ENCODE measurements at places on chromosomes 11 and 22.
A peak's percentile ranks its signal among the peaks of the same experiment; 100 is the strongest.

DNA sequence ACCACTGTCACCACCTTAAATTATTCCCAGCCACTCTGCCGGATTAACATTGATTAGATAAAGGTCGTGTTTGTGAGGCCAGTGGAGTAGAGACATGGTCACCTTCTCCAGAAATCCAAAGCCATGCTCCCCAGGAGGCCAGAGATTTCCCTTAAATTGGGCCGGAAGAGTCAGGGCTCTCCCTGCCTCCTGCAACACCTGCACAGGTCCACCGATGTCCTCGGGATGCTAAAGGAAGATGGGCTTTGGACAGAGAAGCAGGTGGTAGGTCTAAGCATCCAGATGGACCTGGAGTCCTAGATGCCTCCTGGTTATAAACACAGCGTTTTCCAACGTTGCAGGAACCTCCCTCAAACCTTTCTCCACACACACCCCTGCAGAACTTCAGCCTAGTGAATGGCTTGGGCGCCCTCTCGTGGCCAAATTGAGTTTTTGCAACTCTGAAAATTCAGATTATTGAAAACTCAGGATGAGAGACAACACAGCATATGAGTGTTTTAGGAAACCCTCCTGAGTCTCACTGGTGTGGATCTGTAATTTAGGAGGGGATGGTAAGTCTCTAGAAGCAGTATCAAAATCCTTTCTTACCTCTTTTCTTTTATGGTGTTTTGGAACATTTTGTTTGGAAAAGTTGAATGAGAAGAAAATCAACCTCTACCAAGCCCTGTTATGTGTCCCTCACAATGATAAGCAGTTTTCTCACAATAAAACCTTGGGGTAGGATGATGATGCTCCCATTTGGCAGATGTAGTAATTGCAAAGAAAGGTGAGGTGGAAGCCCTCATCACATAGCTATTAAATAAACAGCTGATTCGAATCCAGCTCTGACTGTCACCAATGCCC, 109.6 kb downstream of the RRAS2 start:
- DNase-seq: peak; percentile 37

DNA sequence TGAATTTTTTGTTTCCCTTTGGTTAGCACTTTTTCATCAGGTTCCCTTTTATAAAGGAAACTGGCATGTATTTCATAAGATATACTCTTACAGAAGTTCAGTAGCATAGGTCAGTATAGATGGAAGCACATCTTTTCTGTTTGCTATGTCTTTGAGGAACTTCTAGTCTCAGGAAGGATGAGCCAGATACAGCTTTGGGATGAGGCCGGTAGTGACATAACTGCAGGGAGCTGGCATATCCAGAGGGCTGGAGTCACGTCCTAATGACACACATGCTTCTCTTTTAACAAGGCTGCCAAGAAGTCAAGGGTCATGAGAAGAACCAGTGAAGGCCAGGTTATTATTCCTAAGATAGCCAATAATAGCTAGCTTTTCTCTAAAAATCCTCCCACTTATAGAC, 33.3 kb upstream of the ADSL start:
- no peak for DNase-seq

- peak; percentile 95 for DNase-seq
Observed at GRCh38 chr22:39519681-39520225, 609 bp upstream of the ATF4 start.

- no peak for DNase-seq
Observed at GRCh38 chr11:73327812-73328364, 19.8 kb downstream of the ARHGEF17 start.

DNA sequence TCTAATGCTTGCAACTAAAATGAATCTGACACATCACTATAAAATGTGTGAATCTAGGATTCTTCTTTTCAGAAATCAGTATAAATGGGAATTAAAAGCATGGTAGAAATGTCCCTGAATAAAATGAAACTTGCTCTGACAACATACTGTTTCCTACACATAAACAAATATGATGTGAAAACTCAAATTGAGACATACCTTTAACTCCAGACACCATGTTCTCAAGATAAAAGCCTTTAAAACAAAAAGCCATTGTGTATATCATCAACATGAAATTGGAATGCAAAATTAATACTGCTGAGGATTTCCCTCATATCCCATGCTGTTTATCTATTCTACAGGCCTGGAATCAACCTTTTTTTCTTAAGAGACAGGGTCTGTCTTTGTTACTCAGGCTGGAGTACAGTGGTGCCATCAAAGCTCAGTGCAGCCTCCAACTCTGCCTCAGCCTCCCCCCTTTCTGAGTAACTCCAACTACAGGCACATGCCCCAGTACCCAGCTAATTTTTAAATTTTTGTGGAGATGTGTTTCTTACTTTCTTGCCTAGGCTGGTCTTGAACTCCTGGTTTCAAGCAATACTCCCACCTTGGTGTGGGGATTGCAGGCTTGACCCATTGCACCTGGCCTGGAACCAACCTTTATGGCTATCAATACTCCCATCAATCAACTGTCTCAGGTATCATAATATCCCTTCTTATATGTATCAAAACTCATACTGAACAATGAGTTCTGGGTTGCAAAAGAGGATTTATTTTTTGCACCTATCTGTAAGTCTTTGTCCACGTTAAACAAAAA, 6.7 kb downstream of the TAF1D start:
- DNase-seq: no peak

- DNase-seq: no peak
Observed at GRCh38 chr11:17649261-17649660, 70.1 kb upstream of the MYOD1 start.

DNA sequence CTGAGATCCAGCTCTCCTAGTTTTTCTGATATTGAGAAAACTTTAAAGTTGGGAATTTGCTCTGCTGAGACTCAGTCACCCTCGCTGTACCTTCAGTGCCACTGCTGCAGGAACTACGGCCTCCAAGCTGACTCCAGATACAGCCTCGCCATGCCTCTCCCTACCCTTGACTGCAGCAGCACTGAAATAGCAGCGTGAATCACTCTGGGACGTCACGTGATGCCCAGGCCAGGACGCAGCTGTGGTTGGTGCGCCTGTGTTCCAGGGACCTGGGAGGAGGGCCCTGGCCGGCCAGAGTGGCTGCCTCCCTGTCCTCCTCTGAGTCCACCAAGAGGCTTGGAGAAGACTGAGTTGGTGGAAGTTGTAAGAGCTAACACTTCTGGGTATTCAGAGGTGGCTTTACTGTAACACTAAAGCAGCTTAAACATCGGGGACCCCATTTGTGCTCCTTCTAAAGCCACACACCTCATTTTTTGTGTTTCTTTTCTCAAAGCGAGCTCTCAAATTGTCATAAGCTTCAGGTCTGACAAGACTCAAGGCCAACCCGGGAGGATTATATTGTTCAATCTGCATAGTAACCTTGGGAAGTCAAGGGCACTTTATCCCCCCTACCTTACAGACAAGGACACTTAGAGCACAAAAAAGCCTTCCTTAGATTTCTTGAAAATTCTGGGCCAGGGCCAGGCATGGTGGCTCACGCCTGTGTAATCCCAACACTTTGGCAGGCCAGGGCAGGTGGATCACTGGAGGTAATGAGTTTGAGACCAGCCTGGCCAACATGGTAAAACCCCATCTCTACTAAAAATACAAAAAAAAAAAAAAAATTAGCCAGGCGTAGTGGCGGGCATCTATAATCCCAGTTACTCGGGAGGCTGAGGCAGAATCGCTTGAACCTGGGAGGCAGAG, 4.2 kb upstream of the STIP1 start:
- DNase-seq: no peak

DNA sequence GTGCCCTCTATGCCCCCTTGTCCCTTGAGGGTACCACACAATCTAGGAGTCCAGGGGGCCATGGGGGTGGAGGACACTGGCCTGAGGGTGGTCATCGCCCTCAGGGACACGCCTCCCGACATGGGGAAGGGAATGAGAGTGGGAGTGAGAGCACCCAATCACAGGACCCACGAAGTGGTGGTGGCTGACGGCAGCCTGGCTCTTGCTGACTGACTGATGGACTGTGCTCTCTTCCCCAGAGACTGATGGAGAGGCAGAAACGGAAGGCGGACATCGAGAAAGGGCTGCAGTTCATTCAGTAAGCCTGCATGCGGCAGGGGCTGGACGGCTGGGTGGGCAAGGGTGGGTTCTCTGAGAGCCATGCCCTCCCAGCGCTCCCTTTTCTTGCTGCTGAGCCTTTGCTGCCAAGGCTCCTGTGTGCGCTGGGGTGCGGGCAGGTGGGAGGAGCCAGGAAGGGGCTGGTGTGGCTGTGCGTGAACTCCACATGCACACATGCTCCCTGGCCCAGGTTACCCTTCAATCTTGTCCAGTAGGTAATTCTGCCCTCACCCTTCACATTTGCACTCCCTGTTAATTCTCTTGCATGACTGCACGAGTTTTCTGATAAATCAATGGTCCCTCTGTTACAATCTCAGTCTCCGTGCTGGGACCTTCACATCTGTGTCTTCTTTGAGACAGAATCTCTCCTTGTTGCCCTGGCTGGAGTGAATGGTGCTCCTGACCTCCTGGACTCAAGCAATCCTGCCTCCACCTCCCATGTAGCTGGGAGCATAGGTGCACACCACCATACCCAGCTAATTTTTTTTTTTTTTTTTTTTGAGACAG, 19.3 kb downstream of the ZC3H7B start:
- no peak for DNase-seq

DNA sequence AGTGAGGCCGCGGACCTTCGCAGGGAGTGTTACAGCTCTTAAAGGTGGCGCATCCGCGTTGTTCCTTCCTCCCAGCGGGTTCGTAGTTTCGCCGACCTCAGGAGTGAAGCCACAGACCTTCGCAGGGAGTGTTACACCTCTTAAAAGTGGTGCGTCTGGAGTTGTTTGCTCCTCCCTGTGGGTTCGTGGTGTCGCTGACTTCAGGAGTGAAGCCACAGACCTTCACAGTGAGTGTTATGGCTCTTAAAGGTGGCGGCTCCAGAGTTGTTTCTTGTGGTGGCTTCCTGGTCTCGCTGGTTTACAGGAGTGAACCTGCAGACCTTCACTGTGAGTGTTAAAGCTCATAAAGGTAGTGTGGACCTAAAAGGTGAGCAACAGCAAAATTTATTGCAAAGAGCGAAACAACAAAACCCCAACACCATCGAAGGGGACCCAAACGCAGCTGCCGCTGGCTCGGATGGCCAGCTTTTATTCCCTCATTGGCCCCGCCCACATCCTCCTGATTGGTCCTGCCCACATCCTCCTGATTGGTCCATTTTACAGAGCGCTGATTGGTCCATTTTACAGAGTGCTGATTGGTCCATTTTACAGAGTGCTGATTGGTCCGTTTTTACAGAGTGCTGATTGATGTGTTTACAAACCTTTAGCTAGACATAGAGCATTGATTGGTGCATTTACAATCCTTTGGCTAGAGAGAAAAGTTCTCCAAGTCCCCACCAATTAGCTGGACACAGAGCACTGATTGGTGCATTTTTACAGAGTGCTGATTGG, 1.2 kb upstream of the TMEM45B start:
- peak; percentile 64 for DNase-seq

DNA sequence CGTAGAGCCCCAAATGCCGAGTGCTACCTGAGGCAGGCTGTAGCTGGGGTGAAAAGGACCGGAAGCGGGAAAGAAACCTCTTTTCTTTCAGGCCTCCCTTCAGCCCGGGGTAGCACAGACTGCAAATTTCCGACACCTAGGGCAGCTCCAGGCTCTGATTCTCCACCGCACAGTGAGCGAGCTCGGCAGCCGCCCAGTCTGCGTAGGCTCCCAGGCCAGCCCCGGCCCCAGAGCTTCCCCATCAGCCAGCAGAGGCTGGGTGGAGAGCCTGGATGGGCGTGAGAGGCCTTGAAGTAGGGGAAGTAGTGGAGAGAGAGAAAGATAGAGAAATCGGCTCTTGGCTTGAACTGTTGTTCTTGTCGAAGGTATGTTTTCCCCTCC, 9.3 kb upstream of the PAX6 start:
- DNase-seq: no peak

GRCh38 chr11:68763926-68764657, 12.8 kb upstream of the TESMIN start:
- no peak for DNase-seq

DNA sequence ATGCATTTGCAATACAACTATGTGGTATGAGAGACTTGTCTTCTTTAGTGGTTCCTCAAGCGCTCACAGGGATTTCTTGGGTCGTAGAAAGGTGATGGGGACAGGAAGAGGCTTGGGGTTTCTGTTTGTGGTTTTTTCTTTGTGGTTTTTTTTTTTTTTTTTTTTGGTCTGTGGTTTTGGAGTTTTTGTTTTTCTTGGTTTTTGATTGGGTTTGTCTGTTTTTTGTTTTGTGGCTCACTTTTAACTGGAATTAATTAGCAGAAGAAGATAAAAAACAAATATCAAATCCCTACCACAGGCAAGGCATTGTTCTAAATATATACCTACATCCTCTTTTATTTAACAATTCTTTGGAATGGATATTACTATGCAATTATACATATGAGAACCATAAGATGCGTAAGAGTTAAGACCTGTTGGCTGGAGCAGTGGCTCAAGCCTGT, 5.5 kb downstream of the TTC28 start:
- no peak for DNase-seq

DNA sequence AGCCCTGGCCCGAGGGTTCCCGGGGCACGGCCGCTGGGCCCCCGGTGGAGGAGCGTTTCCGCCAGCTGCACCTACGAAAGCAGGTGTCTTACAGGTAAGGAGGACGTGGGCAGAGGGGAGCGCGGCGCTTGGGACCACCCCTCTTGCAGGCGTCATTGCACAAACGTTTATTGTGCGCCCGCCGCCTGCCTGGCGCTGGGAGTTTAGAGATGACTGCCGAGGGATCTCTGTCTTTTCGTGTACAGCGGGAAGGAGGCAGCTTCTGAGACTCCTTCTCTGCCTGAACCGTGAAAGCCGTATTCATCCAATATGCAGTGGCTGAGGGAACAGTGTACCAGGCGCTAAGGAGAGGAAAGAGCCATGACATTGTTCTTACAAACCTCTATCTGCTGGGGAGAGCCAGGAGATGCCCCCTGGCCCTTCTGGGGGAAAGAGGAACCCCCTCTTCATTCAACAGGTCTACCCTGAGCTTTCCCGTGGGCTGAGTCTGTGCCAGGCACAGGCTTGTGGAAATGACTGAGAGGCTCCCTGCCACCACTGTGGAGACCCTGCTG, 13.8 kb upstream of the DGKZ start:
- no peak for DNase-seq

DNA sequence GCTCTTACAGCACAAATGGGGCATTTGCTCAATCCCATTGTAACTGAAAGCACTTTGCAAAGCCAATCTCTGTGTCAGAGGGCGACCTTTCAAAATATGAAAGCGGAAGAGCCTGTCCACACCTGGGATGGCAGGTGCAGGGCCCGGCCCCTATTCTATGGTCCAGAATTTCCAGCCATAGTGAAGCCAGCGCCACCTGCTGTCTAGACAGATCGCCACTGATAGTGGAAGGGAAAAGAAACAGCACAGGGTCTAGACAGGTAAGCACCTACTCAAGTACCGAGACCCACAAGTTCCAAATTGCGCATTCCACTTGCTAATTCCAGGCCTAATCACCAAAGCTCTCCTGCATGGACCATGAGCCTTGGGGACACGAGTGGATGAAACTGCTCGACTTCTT, 141.4 kb downstream of the NTM start:
- DNase-seq: no peak

Data from stimulated activated CD4-positive, alpha-beta T cell treated with anti-CD3 and anti-CD28 coated beads, Interleukin-2, amount 100 ng/mL, for 4 hours (primary cell).